ENCODE measurements at places on chromosomes 11 and 22.

- peak; percentile 62 for DNase-seq
Measured at GRCh38 chr22:22565981-22566380, 6.9 kb upstream of the PRAME start.

- no peak for DNase-seq
Measured at GRCh38 chr22:49303781-49304461, 523.8 kb downstream of the BRD1 start.

DNA sequence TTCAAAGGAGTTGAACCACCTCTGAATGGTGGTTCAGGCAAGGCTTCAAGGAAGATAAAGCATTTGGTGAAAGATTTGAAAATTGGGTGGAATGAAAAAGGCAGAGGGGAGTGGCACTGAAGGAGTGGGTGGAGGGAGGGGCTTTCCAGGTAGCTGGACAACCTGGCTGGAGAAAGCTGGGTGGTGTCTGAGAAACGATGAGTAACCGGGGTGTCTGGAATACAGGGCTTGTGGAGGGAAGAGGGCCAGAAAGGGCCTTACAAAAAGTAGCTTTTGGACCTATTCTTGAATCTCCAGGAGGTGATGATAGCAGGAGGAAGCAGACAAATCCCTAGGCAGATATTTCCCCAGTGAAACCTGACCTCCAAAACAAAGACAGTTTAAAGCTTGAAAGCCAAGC is 99.3 kb downstream of the RASSF10 start:
- no peak for DNase-seq

DNA sequence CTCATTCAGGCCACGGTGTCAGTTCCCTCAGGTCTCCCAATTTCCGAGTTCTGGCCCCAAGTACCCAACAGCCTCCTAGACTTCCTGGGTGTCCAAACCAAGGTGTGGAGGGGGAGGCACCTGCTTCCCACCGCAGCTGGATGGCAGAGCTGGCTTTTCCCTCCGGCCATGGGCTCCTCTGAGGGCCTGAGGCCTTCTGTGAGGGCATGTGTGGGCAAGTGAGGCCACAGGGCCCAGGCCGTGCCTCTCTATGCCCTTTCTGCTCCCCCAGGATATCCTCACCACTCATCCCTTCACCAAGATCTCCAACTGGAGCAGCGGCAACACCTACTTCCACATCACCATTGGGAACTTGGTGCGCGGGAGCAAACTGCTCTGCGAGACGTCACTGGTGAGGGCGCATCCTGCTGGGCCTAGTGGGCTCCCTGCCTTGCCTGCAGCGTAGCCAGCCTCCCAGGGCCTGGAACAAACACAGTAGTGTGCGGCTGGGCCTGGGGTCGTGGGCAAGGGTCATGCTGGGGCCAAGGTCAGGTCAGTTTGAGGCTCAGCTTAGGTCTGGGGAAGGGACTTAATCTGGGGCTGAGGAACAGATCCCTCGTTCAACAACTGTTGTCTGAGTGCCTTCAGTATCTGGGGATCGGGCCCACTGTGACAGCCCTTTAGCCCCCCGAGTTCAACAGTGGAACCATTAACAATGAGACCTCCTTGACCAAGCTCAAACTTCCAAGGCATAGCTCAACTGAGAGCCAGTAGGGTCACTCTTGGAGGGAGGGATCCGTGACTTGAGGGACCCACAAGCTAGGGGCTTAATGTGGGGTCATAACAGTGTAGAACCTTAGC is 85.8 kb downstream of the MYO7A start:
- no peak for DNase-seq

GRCh38 chr11:118791961-118792569 is 1.1 kb upstream of the DDX6 start:
- peak; percentile 11 for DNase-seq

DNA sequence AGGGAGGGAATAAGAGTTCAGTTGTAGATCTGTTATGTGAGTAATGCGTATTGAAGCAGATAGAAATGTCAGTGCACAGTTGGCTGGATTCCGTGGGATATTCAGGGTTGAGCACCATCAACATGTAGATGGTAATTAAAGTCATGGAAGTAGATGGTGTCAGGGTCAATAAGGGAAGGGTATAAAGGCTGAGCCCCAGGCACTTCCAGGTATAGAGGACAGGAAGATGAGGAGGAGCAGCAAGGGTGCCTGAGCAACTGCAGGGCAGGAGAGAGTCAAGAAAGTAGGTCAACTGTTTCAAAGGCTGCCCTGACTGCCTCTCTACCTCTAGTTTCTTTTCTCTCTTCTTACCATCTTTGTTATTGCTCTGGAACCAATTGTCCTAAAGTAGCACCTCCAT is 85.9 kb downstream of the MICAL2 start:
- no peak for DNase-seq

GRCh38 chr11:3964056-3964455 is 108.6 kb downstream of the STIM1 start:
- no peak for DNase-seq

- DNase-seq: no peak
Measured at GRCh38 chr11:35163209-35163608, 24.2 kb downstream of the CD44 start.

DNA sequence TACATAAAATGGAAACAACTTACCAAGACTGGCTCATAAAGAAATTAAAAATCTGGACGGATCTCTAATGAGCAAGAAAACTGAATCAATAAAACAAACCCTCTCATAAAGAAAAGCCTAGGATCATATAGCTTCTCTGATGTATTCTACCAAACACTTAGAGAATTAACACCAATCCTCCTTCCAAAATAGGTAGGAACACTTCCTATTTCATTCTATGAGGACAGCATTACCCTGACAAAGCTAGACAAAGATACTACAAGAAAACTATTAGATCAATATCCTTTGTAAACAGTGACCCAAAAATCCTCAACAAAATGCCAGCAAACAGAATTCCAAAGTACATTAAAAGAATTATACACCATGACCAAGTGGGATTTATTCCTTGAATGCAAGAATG is 52.9 kb upstream of the CLTCL1 start:
- no peak for DNase-seq

GRCh38 chr11:19089421-19089820 is 27.5 kb upstream of the ZDHHC13 start:
- no peak for DNase-seq

DNA sequence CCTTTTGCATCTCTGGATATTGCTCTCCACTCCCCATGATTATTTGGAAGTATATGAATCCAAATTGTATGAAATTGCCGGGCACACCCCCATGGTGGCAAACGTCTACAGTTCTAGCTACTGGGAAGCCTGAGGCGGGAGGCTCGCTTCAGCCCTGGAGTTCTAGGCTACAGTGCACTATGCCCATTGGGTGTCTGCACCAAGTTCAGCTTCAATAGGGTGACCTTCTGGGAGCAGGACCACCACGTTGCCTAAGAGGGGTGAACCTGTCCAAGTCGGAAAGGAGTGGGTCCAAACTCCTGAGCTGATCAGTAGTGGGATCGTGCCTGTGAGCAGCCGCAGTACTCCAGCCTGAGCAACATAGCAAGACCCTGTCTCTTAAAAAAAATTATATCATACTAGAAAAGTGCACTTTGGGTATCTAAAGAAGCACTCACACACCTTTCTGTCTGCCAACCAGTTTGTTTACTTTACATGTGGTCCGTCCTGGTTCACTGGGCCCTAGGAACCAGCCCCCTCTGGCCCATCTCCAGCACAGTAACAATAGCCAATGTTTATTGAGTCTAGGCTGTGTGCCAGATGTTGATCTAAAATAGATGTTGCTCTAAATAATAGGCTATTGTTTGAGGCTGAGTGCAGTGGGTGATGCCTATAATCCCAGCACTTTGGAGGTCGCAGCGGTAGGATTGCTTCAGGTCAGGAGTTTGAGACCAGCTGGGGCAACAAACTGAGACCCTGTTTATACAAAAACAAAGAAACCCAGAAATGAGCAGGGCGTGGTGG is 16.4 kb upstream of the KAT5 start:
- DNase-seq: peak; percentile 80

- DNase-seq: peak; percentile 3
Measured at GRCh38 chr11:58494101-58494500, 13.8 kb downstream of the OR5B21 start.

DNA sequence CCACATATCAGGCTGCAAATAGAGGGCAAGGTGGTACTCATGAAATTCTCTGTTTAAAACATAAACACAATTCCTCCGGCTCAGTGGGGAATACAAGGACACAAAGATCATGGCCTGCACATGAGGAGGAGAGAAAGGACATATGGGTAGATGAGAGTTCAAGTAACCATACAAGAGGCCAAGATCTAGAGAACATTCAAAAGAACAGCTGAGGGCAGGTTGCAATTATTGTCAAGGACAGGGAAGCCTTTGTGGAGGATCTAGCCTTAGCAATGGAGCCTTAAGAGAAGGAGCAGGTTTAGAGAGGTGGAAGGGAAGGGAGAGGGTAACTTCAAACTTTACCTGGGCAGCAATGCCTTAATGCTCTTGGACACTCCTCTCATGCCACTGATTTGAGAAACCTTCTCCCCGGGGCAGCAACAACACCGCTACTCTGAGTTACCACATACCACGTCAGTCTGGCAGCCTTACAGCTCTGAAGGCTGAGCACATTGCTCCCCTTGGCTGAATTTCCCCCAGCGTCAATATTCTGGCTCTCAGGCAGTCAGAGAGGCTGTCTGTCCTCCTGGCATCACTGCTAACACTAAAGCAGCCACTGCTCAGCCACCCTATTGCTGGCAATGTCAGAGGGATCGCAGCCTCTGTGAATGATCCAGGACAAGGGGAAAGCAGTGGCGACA is 55.5 kb downstream of the CLPB start:
- DNase-seq: peak; percentile 25

DNA sequence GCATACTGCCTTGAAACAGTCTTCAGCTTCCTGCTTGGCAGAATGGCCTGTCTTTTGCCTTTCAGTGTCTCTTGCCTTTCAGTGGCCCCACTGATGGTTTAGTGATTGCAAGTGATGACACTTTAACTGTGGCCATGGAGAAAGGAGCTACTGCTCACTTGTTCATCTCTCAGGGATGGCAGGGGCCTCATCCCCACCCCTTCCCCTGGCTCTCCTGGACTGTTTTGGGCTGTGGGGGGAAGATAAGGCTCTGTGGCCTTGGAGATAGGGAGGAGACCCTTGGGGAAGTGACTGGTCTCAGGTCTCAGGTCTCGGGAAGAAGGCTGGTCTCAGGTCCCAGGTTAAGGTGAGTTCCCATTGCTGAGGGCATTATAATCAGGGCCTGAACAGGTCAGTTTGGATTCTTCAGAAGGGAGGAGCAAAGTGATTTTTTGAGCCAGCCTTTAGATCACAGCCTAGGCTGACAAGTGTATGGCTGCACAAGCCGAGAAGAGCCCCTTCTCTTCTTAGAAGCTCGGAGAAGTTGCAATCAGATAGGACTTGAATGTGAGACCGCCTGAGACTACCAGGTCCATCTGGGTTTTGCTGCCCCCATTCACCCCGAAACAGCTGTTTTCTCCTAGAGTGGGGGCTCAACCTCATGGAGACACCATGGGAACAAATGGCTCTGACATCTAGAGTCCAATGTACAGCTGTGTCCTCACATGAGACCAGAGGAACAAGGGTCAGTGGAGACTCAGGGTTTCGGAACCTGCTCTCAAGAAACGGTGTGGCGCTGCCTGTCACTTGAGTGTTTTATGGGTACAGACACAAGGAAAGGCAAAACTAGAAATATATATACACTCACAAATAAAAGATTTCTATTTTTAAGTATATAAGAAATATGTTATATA is 15.9 kb upstream of the P2RY2 start:
- no peak for DNase-seq

GRCh38 chr11:134916421-134917213 is 504.6 kb upstream of the B3GAT1 start:
- no peak for DNase-seq

- DNase-seq: no peak
Measured at GRCh38 chr22:43639228-43639948, 172.7 kb downstream of the EFCAB6 start.

DNA sequence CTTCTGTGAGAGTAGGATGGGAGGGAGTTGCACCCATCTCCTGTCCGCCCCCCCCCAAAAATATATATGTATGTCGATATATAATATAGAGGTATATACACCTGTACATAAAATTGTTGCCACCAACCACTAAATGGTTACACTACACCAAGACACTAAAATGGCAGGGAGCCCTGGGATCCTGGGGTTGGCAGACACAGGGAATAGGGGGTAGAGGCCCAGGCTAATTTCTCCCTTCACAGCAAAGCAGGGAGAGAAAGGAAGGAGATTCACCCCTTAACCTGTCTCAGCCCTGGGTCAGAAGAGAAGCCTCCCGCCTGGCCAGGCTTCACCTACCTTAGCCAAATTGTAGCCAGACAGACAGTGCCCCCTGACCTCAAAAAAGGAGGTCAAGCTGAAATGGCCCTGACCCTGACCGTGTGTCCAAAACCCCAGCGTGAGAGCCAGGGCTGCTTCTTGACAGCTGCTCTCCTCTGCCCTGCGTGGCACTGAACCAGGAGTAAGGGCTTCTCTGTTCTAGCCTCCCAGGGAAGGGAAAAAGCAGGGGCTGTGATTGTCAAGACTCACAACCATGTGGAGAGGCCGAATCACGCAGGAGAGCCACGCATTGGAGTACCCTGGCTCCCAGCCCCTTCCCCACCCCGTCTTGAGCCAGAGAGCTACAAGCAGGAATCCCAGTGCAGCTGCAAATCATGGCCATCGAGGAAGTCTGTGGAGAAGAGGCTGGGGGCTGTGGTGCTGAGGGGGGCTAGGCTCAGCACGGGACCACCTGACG is 40.5 kb downstream of the SGSM3 start:
- no peak for DNase-seq

- DNase-seq: no peak
Measured at GRCh38 chr11:113504071-113504470, 28.9 kb upstream of the DRD2 start.

DNA sequence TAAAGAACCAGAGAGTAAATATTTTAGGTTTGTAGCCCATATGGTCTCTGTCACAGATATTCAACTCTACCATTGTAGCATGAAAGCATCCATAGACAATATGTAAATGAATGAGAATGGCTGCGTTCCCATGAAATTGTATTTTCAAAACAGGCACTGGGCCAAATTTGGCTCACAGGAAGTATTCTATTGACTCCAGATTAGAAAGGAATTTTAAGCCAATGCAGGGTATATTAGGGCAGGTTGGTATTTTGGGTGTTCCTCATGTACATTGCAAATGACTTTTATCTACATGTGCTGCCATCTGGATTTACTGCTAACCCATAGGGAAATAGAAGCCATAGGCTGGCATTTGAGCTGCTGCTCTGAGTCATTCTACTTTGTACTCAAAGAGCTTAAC is 35.1 kb upstream of the PDGFD start:
- DNase-seq: peak; percentile 24

DNA sequence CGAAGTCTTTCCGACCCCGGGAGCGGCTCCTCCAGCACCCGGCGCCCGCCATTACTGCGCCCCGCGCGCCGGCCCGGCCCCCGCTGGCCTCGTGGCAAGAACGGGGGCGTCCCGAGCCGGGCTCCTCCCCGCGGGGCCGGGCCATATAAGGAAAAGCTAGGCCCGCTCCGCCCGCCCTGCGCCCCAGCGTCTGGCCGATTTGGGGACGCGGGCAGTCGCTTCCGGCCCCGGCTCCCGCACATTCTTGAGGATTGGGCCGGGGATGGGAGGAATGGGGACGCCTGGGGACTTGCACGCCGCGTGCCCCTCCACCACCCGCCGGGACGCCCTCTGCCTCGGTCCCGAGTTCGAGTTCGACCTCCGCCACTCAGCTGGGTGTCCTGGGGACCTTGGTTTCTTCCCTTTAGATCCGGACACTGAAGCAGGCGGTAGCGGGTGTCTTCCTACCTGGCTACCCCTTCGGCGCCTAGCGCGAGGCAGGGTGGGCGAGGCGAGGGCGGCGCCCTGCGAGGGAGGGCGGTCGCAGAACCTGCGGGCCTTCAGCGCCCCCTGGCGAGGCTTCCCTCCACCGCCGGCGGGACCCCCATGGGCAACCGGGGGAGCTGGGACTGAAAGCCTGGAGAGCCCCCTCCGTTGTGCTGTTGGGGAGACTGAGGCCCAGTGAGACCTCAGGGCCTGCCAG is 3.8 kb downstream of the SMTN start:
- peak; percentile 84 for DNase-seq

Data from fibroblast of pulmonary artery (primary cell).